SW 1271 (cell line): ENCODE measurements at places on chromosomes 2 and 18.

- no peak for DNase-seq
Measured at GRCh38 chr18:50313031-50313607, 25.6 kb upstream of the CXXC1 start.

DNA sequence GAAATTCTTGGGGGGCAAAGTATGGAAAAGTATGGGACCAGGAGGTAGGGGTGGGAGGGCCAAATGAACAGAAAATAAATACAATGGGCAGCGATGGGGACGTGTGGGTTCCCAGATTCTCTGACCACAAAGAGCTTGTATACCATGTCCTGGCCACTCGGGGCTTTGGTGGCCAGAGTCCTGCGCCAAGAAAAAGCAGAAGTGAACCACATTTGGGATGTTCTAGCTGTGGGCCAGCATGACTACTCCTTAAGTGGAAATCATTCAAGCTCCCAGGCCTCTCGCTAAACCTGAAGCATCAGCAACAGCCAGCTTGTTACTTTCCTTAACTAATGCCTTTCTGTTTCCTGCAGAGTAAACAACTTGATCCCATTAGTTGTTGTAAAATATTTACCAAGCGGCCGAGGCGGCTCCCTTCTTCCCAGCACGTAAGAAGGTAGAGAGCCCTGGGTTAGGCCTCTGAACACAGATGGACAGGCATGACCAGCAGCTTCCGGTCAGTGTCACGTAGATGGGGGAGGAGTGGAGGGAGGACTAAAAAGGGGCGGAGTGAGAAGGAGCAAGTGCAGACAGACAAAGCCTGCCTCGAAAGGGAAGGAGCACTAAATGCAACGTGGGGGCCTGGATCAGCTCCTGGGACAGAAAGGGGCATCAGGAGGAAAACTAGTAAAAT is 88.2 kb downstream of the GALNT14 start:
- DNase-seq, result no peak

DNA sequence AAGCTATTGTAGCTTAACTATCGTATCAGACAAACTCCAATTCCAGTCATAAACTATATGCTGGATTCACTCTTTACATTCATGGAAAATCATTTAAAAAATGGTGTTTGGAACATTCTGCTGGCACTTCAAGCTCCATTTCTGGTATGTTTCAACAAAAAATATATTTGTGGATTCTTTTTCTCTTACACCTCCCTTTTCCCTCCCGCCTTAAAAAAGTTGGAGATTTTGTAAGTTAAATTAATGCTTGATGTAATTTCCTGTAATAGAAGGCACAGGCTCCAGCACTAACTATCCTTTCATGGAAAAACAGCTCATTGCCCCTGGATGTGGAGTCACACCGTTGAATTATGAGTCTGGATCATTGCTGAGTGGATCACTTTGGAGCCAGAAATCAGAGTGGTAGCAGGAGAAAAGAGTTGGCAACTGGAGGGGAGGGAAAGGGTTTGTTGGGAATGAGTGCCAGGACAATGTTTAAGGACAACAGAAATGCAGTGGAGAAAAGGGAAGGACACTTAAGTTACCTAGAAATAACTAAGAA is 102.8 kb downstream of the ICOS start:
- no peak for DNase-seq

GRCh38 chr18:22218835-22219234 is 49.4 kb downstream of the GATA6 start:
- no peak for DNase-seq

GRCh38 chr2:112836695-112837117 is at the start of gene IL1B:
Gene IL1B, minus strand, starts transcription at chr2:112836779. Its CDS starts 550 bp downstream, at chr2:112836229.
- no peak for DNase-seq

- no peak for DNase-seq
Measured at GRCh38 chr2:149070681-149071320, 32.3 kb downstream of the LYPD6B start.

GRCh38 chr2:96763511-96764252 is 3.0 kb downstream of the CNNM4 start:
- DNase-seq, result no peak

- DNase-seq, result no peak
Measured at GRCh38 chr18:14026199-14026598, 106.0 kb downstream of the ZNF519 start.

- no peak for DNase-seq
Measured at GRCh38 chr2:138515092-138515491, 13.5 kb downstream of the SPOPL start.

DNA sequence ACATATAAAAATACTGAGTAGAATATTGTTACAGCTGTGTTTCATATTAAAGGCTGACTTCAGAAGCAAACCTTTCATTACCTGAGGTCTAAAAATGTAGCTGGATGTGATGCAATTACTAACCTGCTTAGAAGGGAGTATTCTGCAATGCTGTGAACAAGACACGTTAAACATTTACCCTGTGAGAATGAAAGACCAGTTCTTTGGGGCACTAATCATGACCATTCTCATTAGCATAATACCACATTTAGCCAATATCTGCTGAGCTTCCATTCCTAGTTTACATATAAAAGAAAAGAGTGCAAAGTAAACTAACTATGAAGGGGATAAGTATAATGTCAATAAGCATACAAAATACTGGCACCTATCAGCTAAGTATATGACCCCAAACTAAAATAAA is 784.0 kb upstream of the KLHL29 start:
- DNase-seq, result no peak

- no peak for DNase-seq
Measured at GRCh38 chr2:196927376-196928225, 1.1 kb upstream of the PGAP1 start.

GRCh38 chr18:2522112-2522511 is 49.2 kb downstream of the METTL4 start:
- DNase-seq, result no peak

DNA sequence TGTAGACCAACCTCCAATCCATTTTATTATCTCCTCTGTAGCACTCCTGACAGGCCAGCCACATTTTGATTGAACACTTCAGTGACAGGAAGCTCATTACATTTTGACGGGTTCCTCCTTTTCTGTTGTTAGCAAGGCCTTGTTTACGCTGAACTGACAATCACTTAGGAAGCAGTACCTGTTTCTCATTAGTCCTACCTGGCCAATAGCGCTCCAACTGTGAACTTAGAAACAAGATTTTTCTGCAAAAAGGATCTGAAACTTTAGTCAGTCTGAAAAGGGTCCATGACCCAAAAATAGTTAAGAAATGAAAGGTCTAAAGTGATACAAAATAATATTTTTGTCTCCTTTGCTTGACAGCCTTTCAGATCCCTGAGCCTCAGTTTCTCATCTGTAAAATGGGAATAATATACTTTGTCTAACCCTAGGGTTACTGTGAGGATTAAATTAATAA is 119.6 kb upstream of the MSTN start:
- no peak for DNase-seq

DNA sequence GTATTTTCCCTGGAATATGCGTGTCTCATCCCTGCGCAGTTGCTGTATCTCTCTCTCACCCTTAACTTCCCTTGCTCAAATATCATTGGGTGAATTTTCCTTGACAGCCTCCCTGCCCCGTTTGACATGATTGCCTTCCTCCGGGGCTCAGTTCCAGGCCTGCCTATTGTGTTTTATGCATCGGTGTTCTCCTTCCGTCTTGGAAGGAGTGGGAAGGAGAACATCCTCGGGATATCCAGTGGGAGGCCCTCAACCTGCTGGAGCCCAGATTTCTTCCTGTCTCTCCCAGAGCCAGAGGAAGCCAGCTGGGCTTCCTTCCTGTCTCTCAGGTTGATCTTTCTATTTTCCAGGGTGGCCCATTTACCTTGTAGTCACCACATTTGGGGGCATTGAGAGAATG is 434.7 kb upstream of the HS6ST1 start:
- DNase-seq, result no peak

DNA sequence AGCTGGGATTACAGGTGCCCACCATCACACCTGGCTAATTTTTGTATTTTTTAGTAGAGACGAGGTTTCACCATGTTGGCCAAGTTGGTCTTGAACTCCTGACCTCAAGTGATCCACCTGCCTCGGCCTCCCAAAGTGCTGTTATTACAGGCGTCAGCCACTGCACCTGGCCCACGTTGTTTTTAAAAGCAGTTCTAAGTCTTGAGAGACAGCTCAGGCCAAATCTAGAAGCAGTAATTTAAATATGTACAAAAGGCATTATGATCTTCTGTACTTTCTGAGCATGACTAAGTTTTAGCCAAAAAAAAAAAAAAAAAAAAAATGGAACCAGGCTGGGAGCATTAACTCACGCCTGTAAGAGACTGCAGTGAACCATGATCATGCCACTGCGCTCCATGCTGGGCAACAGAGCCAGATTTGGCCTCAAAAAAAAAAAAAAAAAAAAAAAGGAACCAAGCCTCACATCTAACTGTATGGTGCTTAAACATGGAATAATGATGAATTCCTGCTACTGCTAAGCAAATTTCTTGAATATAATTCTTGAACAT is 4.0 kb downstream of the ABHD3 start:
- DNase-seq, result no peak

GRCh38 chr2:7800031-7800430 is 881.8 kb upstream of the ID2 start:
- no peak for DNase-seq

- DNase-seq, result no peak
Measured at GRCh38 chr2:219569635-219570034, 1.7 kb downstream of the OBSL1 start.

DNA sequence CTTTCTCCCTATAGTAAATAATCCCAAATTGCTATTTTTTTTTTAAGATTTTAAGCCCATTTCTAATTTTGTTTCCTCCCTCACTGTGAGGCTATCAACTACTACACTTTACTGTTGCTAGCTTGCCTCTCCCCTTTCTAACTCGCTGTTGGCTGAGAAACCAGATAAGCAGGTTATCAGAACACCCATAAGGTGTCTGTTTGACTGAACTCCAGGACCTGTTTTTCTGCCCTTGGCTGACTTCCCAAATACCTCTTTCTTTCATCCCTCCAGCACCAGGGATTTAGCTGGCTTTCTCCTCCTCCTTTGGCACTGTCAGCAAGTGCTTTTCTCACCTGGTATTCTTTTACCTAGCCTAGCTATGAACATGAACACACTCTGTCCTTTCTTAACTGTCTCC is 11.1 kb downstream of the TRAK2 start:
- no peak for DNase-seq

DNA sequence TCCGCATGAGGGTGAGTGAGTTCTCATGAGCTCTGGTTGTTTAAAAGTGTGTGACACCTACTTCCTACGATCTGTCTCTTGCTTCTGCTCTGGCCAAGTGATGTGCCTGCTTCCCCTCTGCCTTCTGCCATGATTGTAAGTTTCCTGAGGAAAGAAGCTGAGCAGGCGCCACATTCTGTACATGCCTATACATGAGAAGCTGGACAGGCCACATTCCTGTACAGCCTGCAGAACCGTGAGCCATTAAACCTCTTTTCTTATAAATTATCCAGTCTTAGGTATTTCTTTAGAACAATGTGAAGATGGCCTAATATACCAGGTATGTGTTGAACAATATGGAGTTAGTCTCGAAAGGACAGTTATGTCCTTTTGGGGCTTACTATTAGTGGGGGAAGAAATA is 281.0 kb downstream of the ALK start:
- no peak for DNase-seq
